Frontal cortex (tissue), 4 donors: ENCODE measurements at places on chromosomes 3 and 15.

GRCh38 chr15:86611417-86612040 lies 531.9 kb downstream of the AGBL1 start:
- DNase-seq: no peak

DNA sequence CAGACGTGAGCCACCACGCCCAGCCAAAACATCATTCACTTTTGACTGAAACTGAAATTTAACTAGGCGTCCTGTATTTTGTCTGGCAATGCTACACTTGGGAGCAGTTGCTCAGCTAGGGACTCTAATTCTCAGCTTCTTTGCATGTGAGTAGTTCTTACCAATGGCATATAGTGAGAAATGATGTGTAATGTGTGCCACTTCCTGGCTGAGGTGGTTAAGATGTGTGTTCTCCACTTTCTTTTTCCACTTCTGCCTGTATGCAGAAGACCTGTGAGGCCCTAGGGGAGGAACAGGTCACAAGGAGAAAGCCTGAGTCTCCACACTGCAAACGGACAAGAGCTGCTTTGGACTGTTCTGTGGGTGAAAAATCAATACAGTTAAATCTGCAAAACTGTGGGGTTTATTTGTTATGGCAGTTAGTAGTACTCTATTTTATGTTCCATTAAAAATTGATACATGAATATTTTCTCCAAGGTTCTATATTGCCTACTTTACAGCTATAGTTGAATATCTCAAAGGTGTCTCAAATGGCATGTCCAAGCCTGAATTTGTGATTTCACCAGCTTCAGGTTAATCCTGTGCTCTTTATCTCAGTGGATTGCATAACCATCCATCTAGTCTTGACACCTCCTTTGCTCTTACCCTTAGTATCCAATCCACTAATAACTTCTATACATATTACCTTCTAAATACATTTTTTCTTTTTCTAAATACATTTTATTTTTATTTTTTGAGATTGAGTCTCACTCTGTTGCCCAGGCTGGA lies 59.3 kb downstream of the NR1D2 start:
- DNase-seq: no peak

DNA sequence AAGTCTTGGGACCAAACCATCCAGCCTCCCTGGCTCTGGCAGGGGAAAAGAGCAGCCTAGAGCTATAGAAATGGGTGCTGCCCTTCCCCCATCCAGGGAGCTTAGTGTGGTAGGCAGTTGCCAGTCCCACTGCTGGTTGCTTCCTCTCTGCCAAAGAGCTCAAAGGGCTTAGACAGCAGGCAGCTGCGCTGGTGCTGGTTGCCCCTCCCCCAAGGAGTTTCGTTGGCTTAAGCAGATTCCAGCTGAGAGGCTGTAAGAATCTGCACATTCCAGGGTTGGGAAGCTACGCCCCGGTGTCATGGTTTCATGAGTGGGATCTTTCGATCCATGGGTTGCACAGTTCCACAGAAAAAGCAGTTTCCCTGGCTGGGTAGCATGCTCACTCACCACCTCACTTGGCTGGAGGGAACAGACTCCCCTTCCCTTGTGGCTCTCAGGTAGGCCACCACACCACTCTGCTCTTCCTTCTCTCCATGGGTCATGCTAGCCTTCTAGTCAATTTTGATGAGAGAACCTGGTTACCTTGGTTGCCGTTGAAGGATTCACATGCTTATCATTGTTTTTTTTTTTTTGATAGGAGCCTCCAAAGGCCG lies 195.1 kb downstream of the EPHA6 start:
- no peak for DNase-seq

DNA sequence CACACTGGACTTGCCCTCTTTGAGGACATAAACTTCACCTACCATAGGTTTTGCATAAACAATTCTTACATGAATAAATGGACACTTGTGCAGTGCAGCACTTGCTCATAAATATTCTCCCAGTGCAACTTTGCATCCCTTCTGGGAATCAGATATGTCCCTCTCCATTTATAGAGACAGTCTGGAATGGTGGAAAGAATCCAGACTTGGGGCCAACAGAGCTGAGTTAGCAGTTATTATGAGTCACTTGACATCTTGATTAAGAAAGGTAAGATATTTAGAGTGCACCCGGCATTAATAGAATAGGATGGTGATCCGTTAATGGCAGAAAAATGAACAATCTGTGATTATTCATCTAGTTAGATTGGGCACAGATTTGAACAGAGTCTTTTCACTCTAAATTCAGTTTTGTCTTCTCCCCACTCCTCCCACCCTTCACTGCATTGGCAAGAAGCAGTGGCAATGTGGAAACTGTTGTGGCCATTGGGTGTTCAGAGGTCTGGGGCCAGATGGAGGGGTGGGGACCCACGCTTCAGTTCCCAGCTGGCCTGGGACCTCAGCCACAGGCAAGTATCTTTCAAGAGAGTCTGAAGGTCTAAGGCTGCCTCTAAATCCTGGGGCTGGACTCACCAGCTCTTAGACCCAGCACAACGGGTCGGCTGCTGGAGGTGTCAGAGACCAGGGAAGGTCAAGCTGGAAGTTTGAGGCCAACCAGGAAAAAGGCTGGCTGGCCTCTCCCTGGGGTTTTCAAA lies 58.9 kb upstream of the KY start:
- no peak for DNase-seq

DNA sequence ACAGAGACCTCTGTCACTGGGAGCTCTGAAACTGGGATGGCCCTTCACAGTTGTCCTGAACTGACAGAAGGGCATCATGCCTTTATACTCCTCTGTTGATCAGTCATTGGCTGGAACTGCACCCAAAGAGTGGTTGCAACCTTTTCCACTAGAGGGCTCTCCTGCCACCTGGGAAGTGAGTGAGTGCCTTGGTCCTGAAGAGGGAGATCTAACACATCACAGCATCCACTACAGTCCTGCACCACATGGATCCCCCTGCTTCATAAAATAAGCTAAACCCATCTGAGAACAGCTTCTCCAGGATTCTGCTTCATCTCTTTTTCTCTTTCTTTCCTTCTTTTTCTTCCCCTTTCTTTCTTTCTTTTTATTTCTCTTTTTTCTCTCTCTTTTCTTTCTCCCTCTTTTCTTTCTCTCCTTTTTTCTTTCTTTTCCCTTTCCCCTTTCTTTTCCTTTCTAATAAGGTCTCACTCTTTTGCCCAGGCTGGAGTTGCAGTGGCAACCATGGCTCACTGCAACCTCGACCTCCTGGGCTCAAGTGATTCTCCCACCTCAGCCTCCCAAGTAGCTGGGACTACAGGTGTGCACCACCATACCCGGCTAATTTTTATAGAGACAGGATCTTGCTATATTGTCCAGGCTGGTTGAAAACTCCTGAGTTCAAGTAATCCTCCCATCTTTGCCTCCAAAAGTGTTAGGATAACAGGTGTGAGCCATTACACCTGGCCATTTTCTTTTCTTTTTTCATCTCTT lies 42.8 kb upstream of the RAF1 start:
- no peak for DNase-seq

- no peak for DNase-seq
Observed at GRCh38 chr15:68106656-68107055, 52.5 kb downstream of the PIAS1 start.

DNA sequence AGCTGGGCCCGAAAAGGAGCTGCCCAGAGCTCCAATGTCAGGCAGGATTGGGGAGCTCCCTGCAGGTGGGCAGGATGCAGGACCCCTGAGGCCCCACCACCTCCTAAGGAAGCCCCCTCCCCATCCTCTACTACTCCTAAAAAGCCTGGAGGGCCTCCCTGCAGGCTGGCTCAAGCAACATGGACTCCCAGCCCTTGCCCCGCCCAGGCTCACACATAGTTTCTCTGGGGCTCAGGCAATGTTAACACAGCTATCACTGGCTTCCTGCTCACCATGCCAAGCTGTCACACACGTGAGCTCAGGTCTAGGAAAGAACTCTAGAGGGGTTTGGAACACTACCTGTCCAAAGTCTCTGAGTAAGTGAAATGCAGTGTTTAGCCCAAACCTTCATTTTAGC lies 65.4 kb upstream of the ZNF148 start:
- no peak for DNase-seq

DNA sequence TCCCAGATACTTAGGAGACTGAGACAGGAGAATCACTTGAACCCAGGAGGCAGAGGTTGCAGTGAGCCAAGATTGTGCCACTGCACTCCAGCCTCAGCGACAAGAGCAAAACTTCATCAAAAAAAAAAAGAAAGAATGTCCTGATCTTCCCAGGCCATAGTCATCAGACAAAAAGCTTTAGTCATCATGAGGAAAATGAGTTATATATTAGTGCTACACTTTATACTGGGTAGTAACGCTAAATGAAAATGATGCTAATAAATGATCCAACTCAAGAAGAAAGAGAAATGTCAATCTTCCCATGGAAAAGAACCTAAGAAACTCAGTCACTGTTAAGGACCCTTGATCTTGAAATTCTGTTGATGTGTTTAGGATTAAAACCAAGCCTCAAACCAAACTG lies 26.3 kb upstream of the TRIM59 start:
- DNase-seq: no peak

DNA sequence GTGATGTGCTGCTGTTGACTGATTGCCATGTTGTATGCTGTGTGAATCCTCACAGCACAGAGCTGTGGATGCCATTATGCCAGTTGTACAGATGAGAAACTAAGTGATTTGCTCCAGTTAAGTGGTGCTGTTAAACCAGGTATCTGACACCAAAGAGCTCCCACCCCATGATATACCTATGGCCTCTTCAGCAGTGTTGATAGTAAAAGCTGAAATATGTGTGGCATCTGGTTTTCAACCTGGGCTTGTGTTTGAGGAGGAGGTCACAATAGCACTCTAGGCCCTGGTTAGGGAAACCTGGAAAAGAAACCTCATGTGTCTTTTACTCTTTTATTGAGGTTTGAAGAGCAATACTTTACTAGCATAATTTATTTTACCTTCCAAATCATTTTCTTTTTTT lies 21.4 kb downstream of the RAD54L2 start:
- no peak for DNase-seq

GRCh38 chr3:140292684-140293083 lies 357.7 kb downstream of the CLSTN2 start:
- DNase-seq: no peak

DNA sequence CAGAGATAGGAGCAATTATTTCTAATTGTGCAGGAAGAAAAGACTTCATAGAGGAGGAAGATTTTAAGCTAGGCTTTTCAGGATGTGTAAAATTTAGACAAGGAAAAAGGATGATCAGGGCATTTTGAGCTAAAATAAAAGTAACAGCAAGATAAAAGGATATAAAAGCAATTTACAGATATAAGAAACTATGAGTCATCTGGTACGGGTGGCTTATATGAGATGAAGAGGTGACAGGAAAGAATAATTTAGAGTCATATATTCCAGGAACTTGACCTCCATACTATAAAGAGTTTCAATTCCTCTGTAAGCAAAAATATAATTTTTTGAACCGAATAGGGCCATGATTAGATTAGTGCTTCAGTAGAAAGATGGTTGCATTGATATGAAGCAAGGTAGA lies 273.7 kb downstream of the RBMS3 start:
- no peak for DNase-seq

DNA sequence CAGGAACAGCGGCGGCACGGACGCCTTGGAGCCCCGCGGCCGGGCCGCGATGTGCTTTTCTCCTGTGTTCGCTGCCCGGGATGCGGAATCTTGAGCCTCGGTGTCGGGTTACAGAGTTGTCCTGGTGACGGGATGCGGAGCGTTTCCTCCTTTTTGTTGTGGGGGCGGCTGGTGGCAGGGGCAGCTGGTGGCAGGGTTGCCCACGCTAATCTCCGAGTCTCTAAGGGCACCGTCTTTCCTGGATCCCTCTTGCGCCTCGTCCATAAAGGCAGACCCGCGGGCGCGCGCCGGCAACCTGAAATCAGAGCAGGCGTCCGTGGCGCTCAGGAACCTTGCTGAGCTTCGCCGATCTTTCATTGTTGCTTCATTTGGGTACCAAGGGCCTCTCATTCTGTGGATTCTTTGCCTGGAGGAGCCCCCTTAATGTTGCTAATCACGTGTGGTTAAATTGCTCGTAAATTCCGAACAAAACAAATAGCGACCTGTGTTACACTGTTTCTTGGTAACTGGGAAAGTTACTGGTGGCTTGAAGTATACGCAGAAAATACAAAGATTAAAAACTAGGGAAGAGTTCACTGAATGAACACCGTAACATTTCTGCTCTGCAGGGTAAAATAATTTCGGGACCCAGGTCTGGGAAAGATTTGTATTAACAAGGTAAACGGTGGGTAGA lies 844 bp upstream of the PFN2 start:
- DNase-seq: peak; percentile 41

DNA sequence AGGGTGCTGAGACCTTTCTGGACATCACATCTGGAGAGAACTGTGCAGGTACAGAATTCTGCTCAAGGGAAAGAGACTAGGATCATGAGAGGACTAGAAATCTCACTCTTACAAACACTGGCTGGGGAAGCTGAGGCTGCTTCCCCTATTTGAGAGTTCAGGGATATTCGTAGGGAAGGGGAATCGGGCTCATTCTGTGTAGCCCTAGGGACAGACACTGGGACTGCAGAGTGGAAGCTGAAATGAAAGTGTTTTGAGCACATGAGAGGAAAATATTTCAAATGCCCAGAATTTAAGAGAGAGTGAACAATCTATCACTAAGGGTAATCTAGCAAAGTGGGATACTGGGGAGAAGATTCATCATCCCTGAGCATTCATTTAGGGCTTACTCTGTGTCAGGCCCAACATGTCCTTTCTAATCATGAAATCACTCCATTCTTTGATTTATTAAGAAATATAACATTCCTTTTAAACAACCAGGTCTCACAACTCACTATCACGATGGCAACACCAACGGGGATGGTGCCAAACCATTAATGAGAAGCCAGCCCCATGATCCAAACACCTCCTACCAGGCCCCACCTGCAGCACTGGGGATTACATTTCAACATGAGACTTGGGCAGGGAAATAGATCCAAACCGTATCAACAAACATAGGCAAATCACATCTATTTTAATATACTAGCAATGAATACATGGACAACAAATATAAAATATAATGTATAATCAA lies 63.0 kb downstream of the CPN2 start:
- DNase-seq: no peak

DNA sequence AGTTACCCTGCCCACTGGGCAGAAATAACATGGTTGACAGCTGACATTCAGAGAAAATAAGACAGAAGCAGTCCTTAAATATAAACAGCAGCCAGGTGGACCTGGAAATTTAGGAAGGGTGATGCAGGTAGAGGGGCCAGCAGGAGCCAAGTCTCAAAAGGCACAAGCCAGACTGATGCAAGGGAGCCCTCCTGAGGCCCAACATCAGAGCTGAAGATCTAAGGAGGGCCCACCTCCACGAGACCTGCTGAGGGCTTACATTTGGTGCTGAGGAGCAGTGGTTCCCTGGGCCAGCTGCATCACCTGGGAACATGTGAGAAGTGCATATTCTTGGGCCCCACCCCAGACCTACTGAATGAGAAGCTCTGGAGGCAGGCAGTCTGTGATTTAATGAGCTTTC lies 105.5 kb upstream of the TRIM42 start:
- no peak for DNase-seq

DNA sequence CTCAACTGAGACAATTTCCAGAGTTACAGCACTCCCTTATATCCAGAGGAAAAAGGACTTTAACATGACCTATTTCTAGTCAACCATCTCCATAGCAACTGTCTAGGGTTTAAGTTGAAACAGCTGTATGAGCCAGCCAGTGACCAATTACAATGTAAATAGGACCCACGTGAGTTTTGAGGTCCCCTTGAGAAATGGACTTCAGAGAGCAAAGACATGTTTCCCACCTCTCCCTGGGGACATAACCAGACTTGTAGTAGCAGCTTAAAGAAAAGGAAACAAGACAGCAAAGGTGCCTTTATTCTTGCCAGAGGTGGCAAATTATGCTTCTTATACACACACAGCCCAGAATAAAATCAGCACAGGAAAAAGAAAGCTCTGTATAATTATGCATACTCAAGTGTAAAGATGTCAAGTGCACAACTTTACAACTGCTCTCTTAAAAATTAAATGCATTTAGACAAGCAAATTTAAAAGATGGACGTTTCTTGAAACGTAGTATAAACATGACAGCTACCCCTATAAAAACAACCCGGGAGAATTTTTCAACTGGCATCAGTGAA lies 40.2 kb downstream of the SUMF1 start:
- no peak for DNase-seq
